ENCODE measurements at places on chromosomes 3 and 15.

GRCh38 chr3:150236316-150237082, 171.6 kb upstream of the TSC22D2 start:
- DNase-seq, result no peak

DNA sequence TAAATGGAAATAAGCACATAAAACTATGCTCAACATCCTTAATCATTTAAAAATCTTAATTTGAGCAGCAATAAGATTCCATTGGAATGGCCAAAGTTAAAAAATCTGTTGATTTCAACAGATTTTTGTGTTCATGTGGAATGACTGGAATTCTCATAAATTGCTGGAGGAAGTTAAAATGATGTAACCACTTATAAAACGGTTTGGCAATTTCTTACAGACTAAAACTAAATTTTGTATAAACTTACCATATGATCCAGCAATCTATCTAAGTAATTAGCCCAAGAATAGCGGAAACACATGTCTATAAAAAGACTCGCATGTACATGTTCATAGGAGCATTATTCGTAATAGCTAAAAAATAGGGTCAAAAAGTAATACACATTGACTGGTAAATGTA, 1713.6 kb downstream of the SI start:
- no peak for DNase-seq

GRCh38 chr3:169980055-169980454, 13.4 kb downstream of the SEC62 start:
- DNase-seq, result no peak

DNA sequence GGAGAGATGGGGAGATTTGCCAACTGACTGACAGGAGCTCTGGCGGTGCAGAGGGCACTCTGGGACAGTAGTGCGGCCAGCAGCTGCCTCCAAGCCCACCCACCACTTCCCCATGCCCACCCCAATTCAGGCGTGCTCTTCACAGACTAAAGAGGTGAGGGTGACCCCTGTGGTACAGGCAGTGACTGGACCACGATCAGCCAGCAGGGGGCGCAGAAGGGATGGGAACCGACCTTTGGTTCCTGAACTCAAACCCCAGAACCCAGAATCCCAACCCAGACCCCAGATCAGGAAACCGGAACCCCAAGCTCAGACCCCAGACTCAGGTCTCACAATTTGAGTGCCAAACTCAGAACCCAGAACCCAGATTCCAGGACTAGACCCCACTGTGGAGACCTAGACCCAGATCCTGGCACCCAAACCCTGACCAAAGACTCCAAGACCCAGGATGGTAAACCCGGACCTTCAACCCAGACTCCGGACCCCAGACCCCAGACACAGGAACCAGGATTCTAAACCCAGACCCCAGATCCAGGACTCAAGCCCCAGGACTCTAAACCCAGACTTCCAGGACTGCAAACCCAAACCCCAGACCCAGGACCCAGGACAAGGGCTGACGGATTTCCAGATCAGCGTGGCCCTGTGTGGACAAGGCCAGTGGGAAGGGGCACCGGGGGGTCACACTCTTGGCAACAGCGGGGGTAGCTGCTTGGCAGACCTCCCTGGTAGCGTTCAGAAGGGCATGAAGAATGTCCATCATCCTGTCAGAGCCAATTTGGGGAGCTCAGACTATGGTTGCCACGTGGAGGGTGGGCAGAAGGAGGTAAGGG, 3.7 kb upstream of the MYL3 start:
- peak; percentile 98 for DNase-seq

GRCh38 chr3:184525337-184526087, 36.1 kb upstream of the EPHB3 start:
- DNase-seq, result peak; percentile 57

DNA sequence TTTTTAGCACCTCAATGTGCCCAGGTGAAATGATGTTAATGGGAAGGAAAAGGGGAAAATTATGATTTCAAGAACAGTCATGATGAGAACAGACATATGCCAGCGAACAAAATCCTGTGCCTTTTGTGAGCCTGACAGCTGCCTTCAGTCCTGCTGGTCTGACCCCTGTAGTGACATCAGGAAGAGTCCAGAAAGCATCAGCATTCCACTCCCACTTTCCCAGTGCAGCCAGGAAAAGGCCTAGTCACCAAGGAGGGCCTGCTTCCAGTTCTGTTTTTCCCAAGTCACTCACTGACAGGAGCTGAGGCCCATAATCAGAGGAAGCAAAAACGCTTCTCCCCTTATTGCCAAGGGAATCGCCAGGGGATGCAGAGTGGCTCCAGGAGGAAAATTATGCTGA, 218.4 kb downstream of the ABHD5 start:
- DNase-seq, result no peak

DNA sequence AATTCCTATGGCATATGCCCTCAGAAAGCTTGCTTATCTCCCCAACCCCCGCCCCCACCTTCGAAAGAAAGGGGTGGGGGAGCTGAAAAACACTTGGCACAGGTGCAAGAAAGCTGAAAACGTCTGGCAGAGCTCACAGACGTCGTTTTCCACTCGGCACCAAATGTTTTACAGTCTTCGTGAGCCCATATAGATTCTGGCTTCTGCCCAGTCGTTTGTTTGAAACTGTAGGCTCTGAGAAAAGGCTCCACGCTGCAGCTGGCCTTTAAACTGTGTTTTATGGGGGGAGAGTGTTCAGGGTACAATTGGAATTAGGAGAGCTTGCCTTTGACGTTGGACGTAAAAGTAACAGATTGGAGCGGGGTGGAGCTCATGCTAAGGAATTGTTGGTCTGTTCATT, 130.3 kb downstream of the MDFIC2 start:
- DNase-seq, result no peak

DNA sequence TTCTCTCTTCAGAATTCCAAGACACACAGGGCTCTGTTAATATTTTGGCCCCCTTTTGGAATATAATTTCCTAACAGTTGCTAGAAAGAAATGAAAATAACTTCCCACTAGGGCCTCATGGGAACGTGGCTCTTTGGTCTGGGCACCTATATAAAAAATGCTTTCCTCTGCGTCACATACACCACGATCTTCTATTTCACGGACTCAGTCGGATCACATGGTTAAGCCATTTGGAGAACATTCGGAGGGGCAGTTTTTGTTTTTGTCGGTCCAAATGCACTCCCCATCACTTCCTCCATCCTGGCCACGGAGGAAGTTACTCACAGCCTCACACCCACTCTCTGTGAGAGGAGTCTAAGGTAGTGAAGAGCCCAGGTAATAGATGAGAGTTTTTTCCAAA, 21.0 kb downstream of the TMEM44 start:
- DNase-seq, result no peak

DNA sequence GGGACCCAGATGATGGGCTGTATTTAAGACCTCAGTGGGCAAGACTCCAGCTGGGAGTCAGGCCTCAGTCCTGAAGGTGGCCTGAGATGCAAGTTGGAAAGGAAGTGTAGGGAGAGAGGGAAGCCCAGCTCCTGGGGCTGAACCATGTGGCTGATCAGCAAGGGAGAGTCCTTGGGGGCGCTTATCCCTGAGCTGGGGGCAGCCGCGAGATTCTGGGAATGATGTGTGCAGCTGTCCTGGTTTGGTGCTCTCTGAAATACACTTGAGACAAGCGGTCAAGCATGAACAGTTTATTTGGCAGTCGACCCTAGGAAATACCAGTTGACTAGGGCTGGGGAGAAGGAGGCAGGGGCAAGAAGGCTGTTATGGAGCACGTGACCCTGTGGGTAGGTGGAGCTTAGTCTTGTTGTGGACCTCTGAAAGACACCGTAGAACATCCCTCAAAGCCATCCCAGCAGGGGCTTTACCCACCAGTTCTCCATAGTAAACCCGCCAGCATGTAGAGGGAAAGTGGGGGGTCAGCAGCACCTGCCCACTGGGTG, 41.8 kb upstream of the SLC6A11 start:
- DNase-seq, result no peak

GRCh38 chr15:78988361-78988911, 43.6 kb upstream of the CTSH start:
- no peak for DNase-seq

- DNase-seq, result no peak
Observed at GRCh38 chr3:189404797-189405484, 226.2 kb upstream of the TP63 start.

- DNase-seq, result no peak
Observed at GRCh38 chr3:104629038-104629437, 737.7 kb upstream of the ALCAM start.
